ENCODE measurements at places on chromosomes 3 and 15. TPM values are rescaled to one million over a fixed set of nuclear protein-coding genes. Genes with fewer than 3 reads are reported as not detected.

Gene C3orf62
- total RNA-seq: 3.1 TPM

Gene PXYLP1
- total RNA-seq: 21.8 TPM

Gene ADAMTS7
- total RNA-seq: 4.9 TPM

Gene CACNA1D
- total RNA-seq: 2.0 TPM

Gene TATDN2
- total RNA-seq: 8.2 TPM

Gene APPL1
- total RNA-seq: 60.3 TPM

Gene POLG
- 39.4 TPM for total RNA-seq

Gene STAC
- 36.5 TPM for total RNA-seq

Gene SEMA3G
- 10.8 TPM for total RNA-seq

Gene ASB14
- total RNA-seq: 0.18 TPM

- DNase-seq: peak; percentile 38
These were observed 223.1 kb upstream of the CNTN6 start for GRCh38 chr3:869734-870133.

GRCh38 chr3:126415661-126416591 is 21.2 kb downstream of the CFAP100 start:
- no peak for DNase-seq

DNA sequence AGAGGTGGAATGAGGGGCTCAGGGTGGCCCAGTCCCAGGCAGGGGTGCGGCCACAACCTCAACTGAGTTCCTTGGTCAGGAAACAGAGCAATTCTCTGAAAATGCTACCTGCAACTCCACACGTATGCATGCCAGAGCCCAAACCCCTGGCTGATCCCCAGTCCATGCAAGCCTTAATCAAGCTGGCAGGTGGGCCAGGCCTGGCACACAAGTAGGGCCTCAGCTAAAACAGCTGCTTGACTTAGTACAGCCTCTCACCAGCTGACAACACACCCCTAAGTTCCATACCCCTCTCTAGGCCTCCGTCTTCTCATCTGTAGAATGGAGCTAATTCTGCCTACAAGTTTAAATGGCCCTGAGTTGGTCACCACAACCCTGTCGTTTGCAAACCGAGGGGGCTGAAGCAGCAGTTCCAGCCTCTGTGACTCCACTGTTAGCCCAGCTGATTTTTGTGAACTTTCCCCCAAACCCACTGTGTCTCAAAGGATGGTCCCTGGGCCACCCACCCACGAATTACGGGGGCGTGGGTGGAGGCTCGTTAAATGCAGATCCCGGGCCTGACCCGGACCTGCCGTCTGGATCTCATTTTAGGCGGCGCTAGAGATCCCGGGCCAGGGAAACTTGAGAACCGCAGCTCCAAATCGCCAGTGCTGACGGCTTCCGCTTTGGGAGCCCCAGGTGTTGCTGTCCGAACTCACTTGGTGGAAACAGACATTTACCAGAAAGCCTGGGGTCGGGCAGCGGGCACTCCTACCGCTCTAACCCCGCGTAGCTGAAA is 927 bp downstream of the CHDH start:
- DNase-seq: peak; percentile 88

DNA sequence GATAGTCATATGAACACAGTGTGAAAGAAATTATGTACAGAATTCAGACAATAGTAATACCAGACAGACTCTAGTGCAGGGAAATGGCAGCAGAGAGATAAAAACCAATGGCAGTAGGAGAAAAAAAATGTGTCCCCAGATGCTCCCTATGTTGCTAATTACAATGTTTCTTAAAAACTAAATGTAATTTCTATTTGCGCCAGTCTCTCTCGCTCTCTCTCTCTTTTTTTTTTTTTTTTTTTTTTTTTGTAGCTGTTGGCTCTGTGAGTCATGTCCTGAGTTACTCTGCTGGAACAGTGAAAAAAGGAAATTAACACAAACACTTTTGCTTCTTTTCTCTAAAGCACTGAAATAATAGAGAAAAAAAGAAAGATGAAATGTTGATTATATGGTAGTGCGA is 871.9 kb downstream of the GBE1 start:
- no peak for DNase-seq

- DNase-seq: no peak
These were observed 387.0 kb upstream of the CBLB start for GRCh38 chr3:106255870-106256248.

GRCh38 chr3:61947456-61947855 is 386.1 kb downstream of the PTPRG start:
- peak; percentile 15 for DNase-seq

GRCh38 chr15:69452692-69453521 is at the start of gene RPLP1:
TSS of gene RPLP1 (plus strand) at chr15:69452818. CDS start at chr15:69452949, 131 bp downstream.
- peak; percentile 99 for DNase-seq

GRCh38 chr3:98574132-98574531 is 19.3 kb downstream of the CPOX start:
- no peak for DNase-seq

DNA sequence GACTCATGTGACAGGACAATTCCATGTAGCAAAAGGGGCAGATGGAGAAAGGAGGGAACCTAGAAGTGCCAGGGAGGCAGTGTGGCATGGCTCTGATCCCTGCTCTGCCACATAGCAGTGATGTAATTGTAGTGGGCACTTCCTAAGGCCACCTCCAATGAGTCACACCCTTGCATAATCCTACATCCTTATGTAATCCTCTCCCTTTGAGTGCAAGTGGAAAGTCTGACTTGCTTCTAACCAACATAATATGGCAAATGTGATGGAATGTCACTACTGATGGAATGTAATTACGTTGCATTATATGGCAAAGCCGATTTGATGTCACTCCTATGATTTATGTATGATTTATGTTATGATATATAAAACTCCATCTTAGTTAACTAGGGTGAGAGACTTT is 72.9 kb upstream of the ATP2C1 start:
- no peak for DNase-seq

DNA sequence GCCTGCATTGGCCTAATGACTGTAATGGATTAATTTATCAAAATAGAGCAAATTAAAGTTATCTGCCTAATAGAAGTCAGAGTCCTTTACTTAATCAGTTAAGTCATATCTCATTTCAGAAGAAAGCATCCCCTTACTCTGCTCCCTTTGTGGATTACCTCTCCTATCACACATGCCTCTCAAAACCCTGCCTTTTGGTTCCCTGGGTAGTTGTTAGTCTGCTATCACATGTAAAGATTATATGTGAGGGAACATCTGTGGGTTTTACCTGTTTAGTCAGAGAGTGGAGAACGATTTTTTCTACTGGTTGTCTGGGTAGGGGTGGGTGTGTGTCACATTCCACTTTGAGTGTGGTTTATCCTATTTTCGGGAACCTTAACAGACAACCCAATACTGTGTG is 16.4 kb downstream of the UBE2E2 start:
- no peak for DNase-seq

GRCh38 chr3:148789906-148790305 is 37.7 kb upstream of the CPB1 start:
- peak; percentile 24 for DNase-seq

DNA sequence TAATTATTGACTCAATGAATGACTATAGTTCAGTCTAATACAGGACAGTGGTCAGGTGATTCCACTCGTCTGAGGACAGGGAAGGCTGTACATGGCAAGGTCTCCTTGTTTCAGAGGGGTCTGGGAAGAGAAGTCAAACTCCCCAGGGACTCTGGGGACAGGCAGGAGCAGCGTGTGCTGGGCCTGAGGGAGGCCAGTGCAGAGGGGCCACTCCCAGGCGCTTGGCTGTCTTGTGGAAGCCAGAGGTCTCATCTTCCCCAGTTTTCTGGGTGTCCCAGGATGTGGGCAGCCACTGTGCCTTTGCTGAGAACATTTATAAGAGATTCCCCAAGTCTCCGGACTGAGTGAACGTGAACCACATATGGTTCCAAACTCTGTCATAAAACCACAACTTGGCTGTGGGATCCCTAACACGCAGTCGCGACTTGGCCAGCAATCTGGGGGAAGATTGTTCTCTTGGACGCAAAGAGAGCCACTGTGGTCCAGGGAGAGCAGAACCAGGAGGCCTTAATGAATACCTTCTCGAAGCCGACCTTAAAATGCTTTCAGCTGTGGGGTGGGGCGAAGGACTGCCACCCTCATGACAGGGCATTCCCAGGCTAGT is 30.4 kb downstream of the BHLHE40 start:
- DNase-seq: peak; percentile 66

DNA sequence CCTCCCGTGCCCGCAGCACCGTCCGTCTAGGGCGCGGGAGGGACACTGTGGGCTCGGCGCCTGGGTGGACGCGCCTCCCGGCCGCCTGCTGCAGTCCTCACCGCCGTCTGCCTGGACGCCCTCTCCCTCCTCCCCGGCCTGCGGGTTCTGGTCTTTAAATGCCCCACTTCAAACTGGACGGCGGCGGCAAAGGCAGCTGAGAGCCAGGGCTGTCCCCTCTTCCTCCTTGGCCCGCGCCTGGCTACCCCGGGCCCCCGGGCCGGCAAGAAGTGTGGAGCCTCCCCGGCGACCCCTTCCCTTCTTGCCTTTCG is 426 bp downstream of the CBLB start:
- peak; percentile 74 for DNase-seq

- peak; percentile 96 for DNase-seq
These were observed 852 bp upstream of the BHLHE40 start for GRCh38 chr3:4978204-4978965.

- DNase-seq: no peak
These were observed 641 bp downstream of the TRAT1 start for GRCh38 chr3:108823227-108823626.

- DNase-seq: no peak
These were observed 87.3 kb downstream of the CACNA1D start for GRCh38 chr3:53581671-53582070.

GRCh38 chr3:132164469-132165092 is 129.8 kb upstream of the CPNE4 start:
- no peak for DNase-seq

GRCh38 chr15:74272812-74273211 is 36.7 kb downstream of the CCDC33 start:
- no peak for DNase-seq

DNA sequence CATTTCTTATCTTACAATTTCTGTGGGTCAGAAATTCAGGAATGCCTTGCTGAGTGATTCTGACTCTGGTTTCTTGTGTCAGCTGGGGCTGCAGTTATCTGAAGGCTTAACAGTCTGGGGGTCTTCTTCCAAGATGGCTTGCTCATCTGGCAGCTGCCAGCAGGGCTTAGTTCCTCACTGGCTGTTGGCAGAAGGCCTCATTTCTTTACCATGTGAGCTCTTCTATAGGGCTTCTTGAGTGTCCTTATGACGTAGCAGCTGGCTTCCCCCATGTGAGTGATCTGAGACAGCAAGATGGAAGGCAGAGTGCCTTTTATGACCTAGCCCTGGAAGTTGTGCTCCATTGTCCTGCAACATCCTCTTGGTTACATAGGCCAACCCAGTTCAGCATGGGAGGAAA is 82.0 kb upstream of the PDZRN3 start:
- DNase-seq: peak; percentile 25

DNA sequence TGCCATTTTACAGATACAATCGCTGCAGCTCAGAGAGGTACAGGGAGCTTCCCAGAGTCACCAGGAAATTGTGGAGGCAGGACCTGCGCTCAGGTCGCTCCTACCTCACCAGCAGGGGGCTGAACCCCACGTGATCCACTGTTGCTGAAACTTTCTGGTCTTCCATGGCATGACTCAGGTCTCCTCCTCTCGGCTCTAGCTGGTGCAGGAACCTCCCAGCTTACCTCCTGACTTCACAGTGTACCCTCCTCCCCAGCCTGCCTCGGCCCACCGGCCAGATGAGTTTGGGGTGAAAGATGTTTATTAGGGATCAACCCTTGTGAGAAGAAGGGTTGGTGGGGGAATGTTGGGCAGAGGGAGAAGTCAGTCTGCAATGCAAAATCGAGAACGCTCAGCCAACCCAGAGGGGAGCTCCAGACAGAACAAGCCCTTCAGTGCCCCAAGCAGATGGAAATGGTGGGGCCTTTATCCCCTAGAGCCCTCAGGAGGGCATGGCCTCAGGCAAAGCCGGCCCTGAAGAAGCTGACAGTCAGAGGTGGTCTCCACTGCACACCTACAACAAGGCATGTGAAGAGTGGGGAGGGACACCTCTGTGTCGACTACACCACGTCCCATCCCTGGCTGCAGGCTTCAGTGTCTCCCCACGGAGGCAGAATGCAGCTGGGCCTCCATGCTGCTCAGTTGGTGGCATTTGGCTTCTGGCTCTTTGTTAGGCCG is 118.6 kb upstream of the PRR20G start:
- DNase-seq: no peak

DNA sequence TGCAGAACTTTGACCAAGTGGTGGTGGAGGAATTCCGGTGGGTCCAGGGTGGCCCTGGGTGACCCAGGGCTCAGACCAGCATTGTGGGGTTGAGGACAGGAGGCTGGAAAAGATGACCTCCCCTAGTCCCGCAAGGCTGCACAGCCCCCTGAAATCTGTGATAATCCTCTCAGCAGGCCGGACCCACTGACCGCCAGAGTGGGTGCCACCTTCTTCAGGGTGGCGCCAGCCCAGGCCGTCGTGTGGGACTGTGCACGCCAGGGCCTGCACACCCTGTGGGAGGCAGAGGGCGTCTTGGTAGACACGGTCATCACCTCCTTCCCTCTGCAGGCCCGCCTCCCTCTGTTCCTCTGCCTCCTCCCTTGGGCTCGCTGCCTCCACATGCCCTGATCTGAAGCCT is 137.7 kb downstream of the TBC1D2B start:
- no peak for DNase-seq

- peak; percentile 7 for DNase-seq
These were observed 37.1 kb downstream of the ATP6V1A start for GRCh38 chr3:113783980-113784379.

DNA sequence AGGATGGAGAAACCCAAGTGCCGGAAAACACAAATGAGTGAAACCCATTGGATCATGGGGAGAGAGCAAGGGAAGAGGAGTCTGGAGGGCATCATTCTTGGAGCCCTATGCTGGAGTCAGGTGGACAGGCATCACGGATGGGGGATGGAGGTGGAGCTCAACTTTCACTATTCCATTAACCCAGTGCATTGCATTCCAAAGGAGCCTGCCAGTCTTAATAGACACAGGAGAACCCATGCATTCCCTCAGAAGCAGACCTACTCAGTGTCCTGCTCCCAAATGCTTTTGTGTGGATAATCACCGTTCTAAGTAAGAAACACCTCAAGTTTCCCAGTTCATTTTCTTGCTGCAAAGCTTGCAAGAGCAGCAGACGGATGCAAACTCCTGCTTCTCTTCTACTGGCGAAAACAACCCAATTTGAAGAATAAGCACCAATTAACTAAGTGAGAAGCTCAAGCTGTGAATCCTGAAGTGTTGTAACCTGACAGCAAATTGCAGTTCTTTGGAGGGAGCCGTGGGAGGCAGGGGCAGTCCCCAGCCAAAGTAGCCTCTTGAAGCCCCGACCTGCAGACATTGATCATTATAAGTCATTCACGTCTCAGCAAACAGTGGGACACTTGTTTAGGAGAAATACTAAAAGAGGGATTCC is 25.3 kb downstream of the SEMA5B start:
- DNase-seq: no peak

DNA sequence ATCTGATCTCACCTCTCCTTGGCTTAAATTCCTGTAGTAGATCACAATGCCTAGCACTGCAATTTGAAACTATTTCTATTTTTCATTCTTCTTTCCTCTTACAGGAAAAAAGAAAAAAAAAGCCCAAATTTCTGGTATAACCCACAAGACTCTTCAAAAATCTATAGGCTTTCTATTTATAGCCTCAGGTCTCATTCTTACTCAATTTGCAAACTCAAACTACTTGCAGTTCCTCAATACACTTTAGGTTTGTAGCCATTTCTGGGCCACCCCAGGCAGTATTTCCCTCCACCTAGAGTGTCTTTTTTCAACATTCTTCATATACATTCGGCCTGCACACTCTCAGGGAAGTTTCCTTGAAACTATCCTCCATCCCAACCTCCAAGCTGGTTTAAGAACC is 169.0 kb downstream of the TBC1D5 start:
- no peak for DNase-seq

Measured in muscle of leg (tissue), 16 donors.